Smooth muscle cell of the coronary artery (primary cell): ENCODE measurements at places on chromosomes 16 and 17. TPM values are rescaled to one million over a fixed set of nuclear protein-coding genes. Genes with fewer than 3 reads are reported as not detected.

Gene ZNF319
- total RNA-seq = 2.1 and 2.3 TPM in 2 replicates

Gene CACNB1
- 3.7 and 6.9 TPM in 2 replicates for total RNA-seq

Gene CALB2
- 0.08 TPM in 1 of 2 replicates, not detected in the other for total RNA-seq

Gene RUSF1
- 33.7 and 44.5 TPM in 2 replicates for total RNA-seq

Gene KRT36
- 0.08 and 0.12 TPM in 2 replicates for total RNA-seq

Gene SLC25A10
- 4.7 and 11.3 TPM in 2 replicates for total RNA-seq

Gene AFMID
- total RNA-seq = 27.7 and 41.7 TPM in 2 replicates

Gene MSLN
- not detected in 2 replicates for total RNA-seq

Gene ZFP90
- 19.3 and 20.2 TPM in 2 replicates for total RNA-seq

Gene NHLRC4
- total RNA-seq = 0.35 and 1.4 TPM in 2 replicates

Gene CACNG4
- total RNA-seq = not detected in 2 replicates
